ENCODE measurements at places on chromosomes 5 and 9. TPM values are rescaled to one million over a fixed set of nuclear protein-coding genes. Genes with fewer than 3 reads are reported as not detected.

ASPN gene
- polyA plus RNA-seq: not detected

TMEM8B gene
- 3.8 TPM for polyA plus RNA-seq

PLAC8L1 gene
- not detected for polyA plus RNA-seq

GPX8 gene
- not detected for polyA plus RNA-seq

DRD1 gene
- polyA plus RNA-seq: not detected

DNA sequence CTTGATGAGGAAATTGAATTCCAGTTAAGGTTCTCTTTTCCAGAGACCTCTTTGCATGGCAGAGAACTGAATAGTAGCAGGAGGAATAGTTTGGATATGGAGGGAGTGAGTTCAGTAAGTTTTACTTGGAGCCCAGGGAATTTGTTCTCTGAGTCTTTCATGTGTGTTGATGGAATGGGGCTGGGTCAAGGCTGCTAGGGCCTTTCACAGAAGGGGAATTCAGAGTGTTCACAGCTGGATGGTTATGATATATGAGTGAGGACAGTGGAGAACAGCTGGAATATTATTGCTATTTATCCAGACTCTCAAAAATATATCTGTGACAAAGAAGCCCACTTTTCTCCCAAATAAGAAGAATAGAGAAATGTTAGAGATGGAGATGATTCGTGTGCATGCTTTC lies 372.8 kb downstream of the PLK2 start:
- DNase-seq: no peak

GRCh38 chr5:172008111-172008455 lies 1.6 kb upstream of the FBXW11 start:
- no peak for DNase-seq

DNA sequence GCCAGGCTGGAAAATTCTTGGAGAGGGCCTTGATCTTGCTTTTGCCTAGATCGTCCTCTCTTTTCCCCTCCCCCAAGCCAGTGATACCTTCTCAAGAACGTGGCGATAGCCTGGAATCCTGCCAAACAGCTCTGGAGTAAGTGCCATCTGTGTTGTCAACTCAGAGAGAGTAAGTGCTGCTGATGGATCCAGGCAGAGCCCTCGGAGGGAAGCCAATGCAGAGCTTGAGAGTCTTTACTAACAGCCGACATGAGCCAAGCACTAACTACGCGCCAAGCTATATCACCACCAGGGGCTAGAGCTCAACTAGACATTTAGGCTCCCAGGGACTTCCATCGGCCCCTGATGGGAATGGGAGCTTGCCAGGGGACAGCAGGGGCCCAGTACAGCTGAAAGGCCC lies 17.6 kb downstream of the RAPGEF1 start:
- no peak for DNase-seq

- DNase-seq: no peak
Measured at GRCh38 chr9:14173713-14174112, 140.2 kb downstream of the NFIB start.

- no peak for DNase-seq
Measured at GRCh38 chr9:2085716-2086115, 70.6 kb downstream of the SMARCA2 start.

GRCh38 chr9:87128844-87129493 lies 181.7 kb upstream of the GAS1 start:
- no peak for DNase-seq

DNA sequence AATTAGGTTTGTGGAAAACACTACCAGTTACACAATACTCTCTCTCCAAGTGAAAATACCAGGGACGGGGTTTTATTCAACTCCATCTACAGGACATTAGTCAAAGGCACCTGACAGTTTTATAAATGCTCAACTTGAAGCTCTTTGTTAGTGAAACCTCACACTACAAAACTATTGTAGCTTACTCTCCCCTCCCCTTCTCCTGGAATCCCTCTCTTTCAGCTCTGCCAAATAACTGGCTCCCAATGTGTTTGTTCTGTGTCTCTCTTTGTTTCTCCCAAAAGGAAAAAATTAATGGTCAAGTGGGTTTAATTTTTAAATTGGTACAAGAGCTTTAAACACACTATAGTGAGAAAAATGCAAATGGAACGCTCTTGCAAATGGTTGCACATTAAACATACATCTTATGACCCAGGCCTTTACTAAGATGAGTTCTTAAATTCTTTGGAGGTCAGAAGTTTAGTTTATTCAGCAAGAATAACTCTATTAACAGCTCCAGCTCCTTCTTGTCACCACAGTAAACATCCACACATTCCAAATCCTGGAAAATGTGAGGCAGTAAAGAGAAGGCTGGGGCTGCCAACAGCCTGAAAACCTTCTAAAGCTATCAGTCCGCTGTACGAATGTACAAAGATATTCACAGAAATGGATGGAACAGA lies 48.4 kb downstream of the ZNF608 start:
- DNase-seq: no peak

DNA sequence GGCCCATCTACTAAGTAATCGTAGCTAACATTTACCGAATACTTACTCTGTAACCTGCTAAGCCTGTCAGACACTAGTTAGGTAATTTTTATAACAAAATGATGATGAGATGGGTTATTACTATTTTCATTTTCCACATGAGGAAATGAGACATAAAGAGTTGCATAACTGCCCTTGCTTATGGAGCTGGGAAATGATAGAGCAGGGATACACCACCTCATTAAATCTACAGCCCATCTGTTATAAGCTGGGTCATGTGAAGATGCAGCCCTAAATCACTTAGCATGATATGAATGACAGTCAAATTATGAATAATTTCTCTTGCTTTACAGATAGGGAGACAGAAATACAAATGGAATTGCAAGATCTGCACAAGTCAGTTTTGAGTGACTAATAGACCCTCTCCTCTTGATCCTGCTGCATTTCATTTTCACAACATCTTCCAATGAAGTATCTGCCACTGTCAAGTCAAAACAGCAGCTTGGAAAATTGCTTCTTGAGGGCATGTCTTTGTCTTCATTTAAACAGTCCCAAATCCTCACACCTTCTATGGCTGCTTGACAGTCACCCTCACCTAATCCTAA lies 364.7 kb downstream of the PRELID2 start:
- DNase-seq: no peak

GRCh38 chr5:42858687-42859086 lies 47.0 kb upstream of the SELENOP start:
- DNase-seq: no peak
